ENCODE measurements at places on chromosomes 2 and 18. TPM values are rescaled to one million over a fixed set of nuclear protein-coding genes. Genes with fewer than 3 reads are reported as not detected.
A peak's percentile ranks its signal among the peaks of the same experiment; 100 is the strongest.

- H3K27me3 ChIP-seq, result peaks cover 4% of the 10 kb centered on the region
- H3K4me1 ChIP-seq, result peaks cover 14% of the 10 kb centered on the region
- no peak overlapping the region for H3K4me3 ChIP-seq
- DNase-seq, result no peak
Measured at GRCh38 chr2:45879406-45879805, 227.9 kb downstream of the PRKCE start.

- peaks cover 3% of the 10 kb centered on the region for H3K27me3 ChIP-seq
- peak overlapping the region; percentile 92 for H3K4me3 ChIP-seq
- no peak for DNase-seq
- H3K36me3 ChIP-seq, result peaks cover 14% of the 10 kb centered on the region
Measured at GRCh38 chr2:100563407-100564247, 834 bp downstream of the PDCL3 start.

- H3K4me1 ChIP-seq, result no peaks in the 10 kb centered on the region
- no peaks in the 10 kb centered on the region for H3K36me3 ChIP-seq
- H3K27ac ChIP-seq, result no peak overlapping the region
- DNase-seq, result no peak
Measured at GRCh38 chr2:69054431-69054830, 41.5 kb downstream of the ANTXR1 start.

DNA sequence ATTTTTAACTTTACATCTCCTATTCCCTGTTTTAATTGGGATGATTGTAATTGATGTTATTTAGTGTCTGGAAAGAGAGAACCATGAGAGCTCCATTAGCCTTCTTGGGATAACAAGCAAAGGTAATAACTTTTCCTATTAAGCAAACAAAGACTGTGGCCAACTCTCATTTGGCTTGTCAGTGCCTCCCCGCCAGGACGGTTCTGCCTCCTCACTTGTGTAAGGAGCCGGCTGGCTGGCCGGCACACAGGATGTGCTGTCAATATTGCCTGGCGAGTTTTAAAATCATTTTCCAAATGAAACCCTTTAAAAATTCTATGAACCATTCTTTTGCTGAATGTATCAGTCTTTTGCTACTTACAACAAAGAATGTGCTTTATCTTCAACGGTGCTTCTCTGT lies 898.3 kb downstream of the CPS1 start:
- no peak overlapping the region for H3K27ac ChIP-seq
- no peak for DNase-seq
- peaks cover 7% of the 10 kb centered on the region for H3K4me1 ChIP-seq
- peaks cover 2% of the 10 kb centered on the region for H3K27me3 ChIP-seq

GRCh38 chr18:77090546-77091174 lies 41.9 kb downstream of the MBP start:
- H3K27me3 ChIP-seq, result peaks cover 10% of the 10 kb centered on the region
- peaks cover 18% of the 10 kb centered on the region for H3K4me1 ChIP-seq
- H3K27ac ChIP-seq, result no peak overlapping the region
- H3K4me3 ChIP-seq, result no peak overlapping the region
- DNase-seq, result no peak

DNA sequence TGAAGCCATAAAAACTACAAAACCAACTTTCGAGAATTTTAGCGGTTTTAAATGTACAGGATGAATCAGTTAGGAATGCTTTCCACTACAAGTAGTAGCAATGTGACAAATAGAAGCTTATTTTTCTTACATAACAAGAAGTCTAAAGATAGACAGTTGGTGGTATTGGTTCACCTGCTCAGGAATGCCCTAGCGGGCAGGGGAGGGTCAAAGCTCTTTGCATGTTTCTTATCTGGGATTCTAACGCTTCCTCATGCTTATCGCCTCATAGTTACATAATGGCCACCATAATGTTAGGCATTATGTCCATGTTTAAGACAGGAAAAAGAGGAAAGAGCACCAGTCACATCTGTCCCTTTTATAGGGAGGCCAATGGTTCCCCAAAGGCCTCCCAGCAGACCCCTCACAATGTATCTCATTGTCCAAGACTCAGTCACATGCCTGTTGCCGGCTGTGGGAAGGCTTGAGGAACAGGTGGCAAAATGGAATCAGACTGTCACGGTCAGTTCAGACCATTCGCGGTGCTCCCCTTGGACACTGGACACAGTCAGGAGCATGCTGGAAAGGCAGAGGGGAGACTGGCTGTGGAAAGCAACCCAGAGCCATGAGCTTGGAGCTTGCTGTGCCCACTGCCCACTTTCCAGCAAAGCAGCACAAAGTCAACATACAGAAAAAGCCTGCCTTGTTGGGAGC lies 69.4 kb upstream of the ODC1 start:
- no peak overlapping the region for H3K27ac ChIP-seq
- peaks cover 8% of the 10 kb centered on the region for H3K36me3 ChIP-seq
- H3K4me3 ChIP-seq, result no peak overlapping the region
- H3K4me1 ChIP-seq, result no peaks in the 10 kb centered on the region
- H3K27me3 ChIP-seq, result peaks cover 1% of the 10 kb centered on the region
- DNase-seq, result no peak

DNA sequence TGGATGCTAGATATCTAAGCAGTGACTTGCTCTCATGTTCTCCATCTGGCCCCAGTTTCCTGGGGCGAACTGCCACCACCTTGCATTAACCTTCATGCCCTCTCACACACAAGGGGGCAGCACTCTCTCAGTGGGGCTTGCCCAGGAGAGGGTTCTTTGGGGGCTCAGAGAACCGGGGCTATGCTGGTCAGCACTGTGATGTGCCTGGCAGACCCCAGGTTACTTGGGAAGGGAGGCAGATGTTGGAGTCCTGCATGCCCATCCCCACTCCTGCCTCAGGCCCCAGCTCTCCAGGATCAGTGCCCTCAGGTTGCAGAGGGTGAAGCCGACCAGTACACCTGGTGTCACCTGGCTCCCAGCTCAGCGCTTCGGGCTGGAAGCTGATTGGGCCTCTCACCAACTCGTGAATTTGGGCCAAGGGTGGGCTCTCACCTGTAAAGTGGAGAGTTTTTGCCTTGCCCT lies 396.2 kb upstream of the HS6ST1 start:
- H3K27me3 ChIP-seq, result peaks cover 1% of the 10 kb centered on the region
- no peak overlapping the region for H3K27ac ChIP-seq
- no peak for DNase-seq
- no peaks in the 10 kb centered on the region for H3K36me3 ChIP-seq

DNA sequence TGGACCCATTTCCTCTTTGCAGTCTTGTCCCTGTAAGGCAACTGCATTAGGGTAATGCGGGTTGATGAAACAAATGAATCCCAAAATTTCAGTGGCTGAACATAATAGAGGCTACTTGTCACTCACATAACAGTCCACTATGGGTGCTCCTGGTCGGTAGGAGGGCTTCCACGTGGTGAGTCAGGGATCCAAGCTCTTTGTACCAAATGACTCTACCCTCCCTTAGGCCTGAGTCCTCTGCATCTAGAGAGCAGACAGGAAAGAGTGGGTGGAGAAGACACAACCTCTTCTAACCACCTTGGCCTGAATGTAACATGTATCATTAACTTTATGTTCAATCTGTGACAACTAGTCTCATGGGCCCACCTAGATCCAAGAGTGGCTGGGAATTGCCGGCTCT lies 86.2 kb upstream of the HAAO start:
- no peak overlapping the region for H3K27ac ChIP-seq
- no peak overlapping the region for H3K4me3 ChIP-seq
- peaks cover 6% of the 10 kb centered on the region for H3K27me3 ChIP-seq
- peaks cover 32% of the 10 kb centered on the region for H3K4me1 ChIP-seq

- H3K27me3 ChIP-seq, result peaks cover 2% of the 10 kb centered on the region
- H3K4me1 ChIP-seq, result peaks cover 34% of the 10 kb centered on the region
- H3K4me3 ChIP-seq, result no peak overlapping the region
- DNase-seq, result no peak
Measured at GRCh38 chr2:173862612-173863217, 102.5 kb downstream of the SP3 start.

- DNase-seq, result no peak
- no peaks in the 10 kb centered on the region for H3K27me3 ChIP-seq
- no peaks in the 10 kb centered on the region for H3K36me3 ChIP-seq
- no peak overlapping the region for H3K27ac ChIP-seq
Measured at GRCh38 chr2:51581636-51582267, 549.8 kb upstream of the NRXN1 start.

DNA sequence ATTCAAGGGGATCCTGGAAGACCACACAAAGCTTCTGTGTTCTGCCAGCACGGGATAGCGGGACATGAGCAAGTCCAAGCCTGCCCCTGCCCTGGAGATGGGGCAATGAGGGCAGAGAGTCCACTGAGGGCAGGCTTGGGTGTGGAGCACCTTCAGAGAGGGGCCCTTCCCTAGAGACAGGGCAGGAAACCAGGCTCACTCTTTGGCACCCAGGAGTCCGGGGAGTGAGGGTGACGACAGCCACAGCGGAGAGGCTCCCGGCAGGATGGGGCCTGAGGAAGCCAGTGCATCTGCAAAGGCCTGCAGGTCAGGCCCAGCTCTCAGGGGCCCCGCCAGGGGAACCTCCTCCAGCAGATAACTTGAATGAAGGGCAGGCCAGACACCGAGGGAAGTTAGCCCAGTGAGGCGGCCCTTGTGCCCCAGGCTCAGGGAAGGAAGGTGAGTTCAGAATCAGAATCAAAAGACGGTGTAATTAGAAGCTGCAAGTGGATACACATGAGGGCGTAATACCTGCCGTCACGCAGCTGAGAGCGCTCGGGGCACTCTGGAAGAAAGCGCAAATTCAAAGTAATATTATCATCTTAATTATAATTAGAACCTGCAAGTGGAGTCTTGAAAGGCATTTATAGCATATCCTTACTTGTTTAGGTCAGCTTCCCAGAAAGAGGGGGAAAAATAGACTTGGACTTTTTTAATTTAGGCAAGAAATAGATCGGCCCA lies 142.6 kb upstream of the LGALSL start:
- no peaks in the 10 kb centered on the region for H3K36me3 ChIP-seq
- no peak overlapping the region for H3K27ac ChIP-seq
- peaks cover 6% of the 10 kb centered on the region for H3K27me3 ChIP-seq
- H3K4me3 ChIP-seq, result no peak overlapping the region
- DNase-seq, result no peak
- H3K4me1 ChIP-seq, result peaks cover 5% of the 10 kb centered on the region

DNA sequence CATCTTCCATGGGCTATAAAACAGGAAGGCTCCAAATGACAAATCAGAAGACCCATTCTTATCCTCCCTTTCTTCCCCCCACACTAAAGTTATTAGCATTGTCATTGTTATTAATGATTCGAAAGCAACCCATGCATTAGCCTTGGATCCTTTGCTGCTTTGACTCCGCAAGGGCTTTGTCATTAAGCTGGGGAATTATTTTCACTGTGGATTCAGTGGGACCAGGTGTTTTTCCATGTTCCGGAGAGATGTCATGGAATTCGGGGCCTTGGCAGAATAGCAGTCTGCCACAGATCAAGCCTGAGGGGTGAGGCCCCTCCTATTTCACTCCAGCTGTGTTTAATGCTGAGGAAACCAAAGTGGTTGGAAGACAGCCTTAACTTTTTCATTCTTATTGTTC lies 357.1 kb downstream of the EN1 start:
- no peaks in the 10 kb centered on the region for H3K4me1 ChIP-seq
- H3K27ac ChIP-seq, result no peak overlapping the region
- no peak overlapping the region for H3K4me3 ChIP-seq
- no peak for DNase-seq

- H3K36me3 ChIP-seq, result peaks cover 27% of the 10 kb centered on the region
- H3K27me3 ChIP-seq, result peaks cover 14% of the 10 kb centered on the region
- peaks cover 11% of the 10 kb centered on the region for H3K4me1 ChIP-seq
Measured at GRCh38 chr18:76389716-76390115, 105.3 kb downstream of the ZNF516 start.

DNA sequence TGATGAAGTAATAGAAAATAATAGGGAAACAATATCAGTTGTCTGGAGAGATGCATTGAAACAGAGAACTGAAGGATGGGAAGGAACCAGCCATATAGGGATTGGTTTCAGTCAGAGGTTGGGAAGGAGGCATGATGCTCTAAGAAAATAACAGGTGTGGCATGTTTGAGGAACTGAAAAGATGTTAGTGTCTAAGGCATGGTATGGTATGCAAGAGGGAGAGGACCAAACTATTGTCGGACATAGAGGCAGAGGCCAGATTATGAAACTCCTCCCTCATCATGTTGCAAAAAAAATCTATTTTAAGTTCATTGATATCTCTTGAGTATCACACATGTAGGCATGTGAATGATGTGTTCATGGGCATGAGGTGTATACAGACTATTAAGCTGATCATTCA lies 48.9 kb upstream of the EMILIN2 start:
- H3K4me3 ChIP-seq, result no peak overlapping the region
- H3K27me3 ChIP-seq, result no peaks in the 10 kb centered on the region
- no peak overlapping the region for H3K27ac ChIP-seq
- DNase-seq, result no peak
- H3K36me3 ChIP-seq, result peaks cover 4% of the 10 kb centered on the region

DNA sequence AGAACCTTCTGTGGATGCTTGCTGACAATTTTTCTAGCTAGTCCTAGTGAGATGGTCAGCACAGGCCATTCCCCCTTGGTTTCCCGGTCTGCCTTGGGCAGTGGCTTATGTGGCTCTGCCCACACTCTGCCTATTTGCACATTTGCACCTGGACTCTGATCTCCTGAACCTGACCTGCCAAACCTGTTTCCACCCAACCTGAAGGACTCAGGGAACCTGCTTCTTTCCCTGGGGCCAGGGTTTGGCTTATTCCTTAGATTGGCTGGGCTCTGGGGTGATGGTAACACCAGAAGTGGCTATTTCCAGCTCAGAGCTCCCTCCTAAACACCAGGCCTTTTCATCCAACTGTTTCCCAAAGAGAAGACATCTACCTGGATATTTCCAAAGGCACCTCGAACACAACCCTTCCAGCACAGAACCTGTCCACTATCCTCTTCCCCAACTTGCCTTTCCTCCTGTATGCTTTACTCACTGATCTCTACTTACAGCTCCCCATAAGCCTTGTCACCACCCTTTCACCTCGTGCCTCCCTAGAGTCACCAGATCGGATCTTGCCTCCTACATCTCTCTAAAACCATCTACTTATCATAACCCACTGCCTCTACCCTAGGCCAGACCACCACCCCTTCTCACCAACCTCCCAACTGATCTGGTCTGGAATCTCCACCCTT lies 5.8 kb upstream of the MTA3 start:
- peaks cover 3% of the 10 kb centered on the region for H3K4me1 ChIP-seq
- peaks cover 7% of the 10 kb centered on the region for H3K36me3 ChIP-seq
- peaks cover 3% of the 10 kb centered on the region for H3K27me3 ChIP-seq
- H3K27ac ChIP-seq, result no peak overlapping the region

NTSR2 gene
- total RNA-seq, result not detected

GRB14 gene
- 5.8 TPM for total RNA-seq

IL36G gene
- not detected for total RNA-seq

ANKRD30BL gene
- total RNA-seq, result not detected

AOX1 gene
- 0.80 TPM for total RNA-seq

ZNF397 gene
- total RNA-seq, result 8.4 TPM

DLX2 gene
- 0.28 TPM for total RNA-seq

FOXD4L1 gene
- total RNA-seq, result not detected

PLEKHB2 gene
- 59.2 TPM for total RNA-seq

SPRED2 gene
- 17.6 TPM for total RNA-seq

Measured in endothelial cell (in vitro differentiated cells).